Activated CD4-positive, CD25-positive, alpha-beta regulatory T cell (primary cell): ENCODE measurements at places on chromosomes 5 and 9.

DNA sequence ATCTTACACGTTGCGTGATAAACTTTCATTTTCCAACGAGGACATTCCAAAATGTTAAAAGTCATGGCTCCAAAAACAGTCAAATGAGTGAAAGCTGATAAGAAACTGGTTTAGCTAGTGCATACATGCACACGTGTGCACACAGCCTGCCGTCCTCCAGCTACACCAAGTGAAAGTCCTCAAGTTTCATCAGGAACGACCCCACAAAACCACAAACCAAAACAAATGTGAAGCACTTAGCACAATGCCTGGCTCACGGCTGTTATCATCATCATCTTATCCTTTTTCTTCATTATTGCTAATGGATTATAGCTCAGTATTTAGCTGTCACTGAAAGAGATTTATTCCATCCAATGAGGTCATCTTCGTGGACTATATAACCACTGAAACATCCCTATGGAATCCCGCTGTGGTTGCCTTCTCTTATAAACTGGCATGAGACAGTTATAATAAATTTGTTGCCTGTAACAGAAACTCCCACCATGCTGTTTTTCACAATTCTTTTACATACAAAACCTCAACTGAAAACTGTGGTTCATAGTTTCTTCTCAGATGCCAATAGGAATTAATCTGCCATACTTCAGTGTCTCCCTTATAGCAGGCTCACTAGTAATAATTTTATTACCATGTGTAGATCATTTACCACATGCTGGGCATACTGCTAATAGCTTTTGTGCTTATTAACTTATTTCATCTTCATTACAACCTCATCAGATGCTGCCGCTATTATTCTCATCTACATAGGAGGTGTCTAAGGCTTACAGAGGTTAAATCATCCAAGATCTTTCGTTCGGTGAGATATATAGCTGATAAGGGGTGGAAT lies 56.1 kb downstream of the SAXO1 start:
- DNase-seq, result no peak

- DNase-seq, result no peak
Observed at GRCh38 chr5:100772006-100772405, 131.1 kb downstream of the ST8SIA4 start.

DNA sequence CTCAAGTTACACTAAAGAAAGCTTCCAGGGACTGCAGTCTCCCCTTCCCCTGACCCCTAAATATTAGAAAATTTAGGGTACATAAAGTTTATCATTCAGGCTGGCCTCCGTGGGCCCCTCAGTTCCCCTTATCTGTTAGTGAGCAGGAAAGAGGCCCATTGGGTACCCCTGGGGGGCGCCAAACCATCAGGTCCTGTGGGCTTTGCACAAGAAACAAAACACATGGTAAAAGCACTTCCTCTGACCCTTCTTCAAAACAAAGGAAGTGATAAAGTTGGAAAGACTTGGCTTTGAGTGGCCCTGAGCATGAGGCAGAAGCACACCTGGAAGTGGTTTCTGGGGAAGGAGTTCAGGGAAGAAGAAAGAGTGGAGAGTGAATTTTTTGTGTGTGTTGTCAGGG lies 213.0 kb downstream of the SMARCA2 start:
- DNase-seq, result no peak

GRCh38 chr5:124195411-124195810 lies 551.0 kb downstream of the ZNF608 start:
- DNase-seq, result no peak

- DNase-seq, result no peak
Observed at GRCh38 chr9:76433836-76434235, 25.1 kb upstream of the GCNT1 start.

GRCh38 chr9:98849563-98849962 lies 42.1 kb downstream of the GALNT12 start:
- DNase-seq, result no peak

- DNase-seq, result no peak
Observed at GRCh38 chr9:117869712-117870111, 165.5 kb downstream of the TLR4 start.

DNA sequence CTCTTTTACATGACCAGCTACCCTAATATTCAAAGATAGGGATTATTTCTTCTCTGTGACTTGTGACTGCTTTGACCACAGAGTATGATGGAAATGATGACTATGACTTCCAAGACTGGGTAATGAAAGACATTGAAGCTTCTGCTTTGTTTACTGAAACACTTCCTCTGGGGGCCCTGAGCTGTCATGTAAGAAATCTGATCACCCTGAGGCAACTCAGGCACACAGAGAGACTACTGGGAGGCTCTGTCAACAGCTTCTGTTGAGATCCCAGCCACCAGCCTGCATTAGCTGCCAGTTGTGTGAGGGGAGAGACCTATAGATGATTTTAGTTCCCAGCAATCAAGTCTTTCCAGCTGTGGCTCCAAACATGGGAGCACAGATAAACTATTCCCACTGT lies 76.5 kb downstream of the KCTD16 start:
- DNase-seq, result no peak

GRCh38 chr5:7269591-7270274 lies 126.2 kb upstream of the ADCY2 start:
- no peak for DNase-seq

GRCh38 chr5:2183154-2184025 lies 300.7 kb upstream of the IRX4 start:
- DNase-seq, result no peak

- DNase-seq, result no peak
Observed at GRCh38 chr9:115469841-115470240, 351.9 kb upstream of the TNC start.

- no peak for DNase-seq
Observed at GRCh38 chr5:55960779-55961178, 34.0 kb downstream of the IL6ST start.

- no peak for DNase-seq
Observed at GRCh38 chr5:14779975-14780374, 91.6 kb downstream of the ANKH start.

- no peak for DNase-seq
Observed at GRCh38 chr9:95313010-95313498, 4.5 kb downstream of the FANCC start.

GRCh38 chr5:159497221-159497620 lies 166.9 kb upstream of the IL12B start:
- DNase-seq, result no peak
